NCI-H1092 (cell line): ENCODE measurements at places on chromosomes 4 and X.

- DNase-seq = no peak
Observed at GRCh38 chr4:105192474-105192873, 45.8 kb downstream of the TET2 start.

DNA sequence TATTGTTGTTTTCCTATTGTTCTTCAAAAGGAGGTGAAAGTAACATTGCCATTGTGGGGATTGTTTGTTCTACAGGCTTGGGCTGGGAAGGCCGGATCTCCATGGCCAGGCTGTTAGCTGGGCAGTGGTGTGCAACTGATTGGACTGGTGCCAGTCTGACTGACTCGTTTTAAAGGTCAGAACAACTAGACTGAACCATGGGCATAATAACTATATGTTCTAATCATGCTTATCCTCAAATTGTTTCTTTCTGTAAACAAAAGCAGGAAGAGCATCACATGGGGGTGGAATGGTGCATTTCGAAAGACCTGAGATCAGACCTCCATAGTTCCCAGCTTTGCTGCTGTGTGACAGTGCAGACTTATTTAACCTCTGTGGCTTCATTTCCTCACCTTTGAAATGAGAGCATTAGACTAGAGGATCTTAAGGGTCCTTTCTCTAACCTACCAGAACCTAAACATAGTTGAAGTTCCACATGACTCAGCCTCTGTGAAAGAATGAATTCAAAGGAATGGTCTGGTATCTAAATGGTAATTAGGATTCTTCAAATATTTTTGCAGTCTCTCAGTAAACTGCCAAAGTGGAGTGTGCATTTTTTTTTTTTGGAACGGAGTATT lies 66.7 kb upstream of the PGRMC2 start:
- no peak for DNase-seq

DNA sequence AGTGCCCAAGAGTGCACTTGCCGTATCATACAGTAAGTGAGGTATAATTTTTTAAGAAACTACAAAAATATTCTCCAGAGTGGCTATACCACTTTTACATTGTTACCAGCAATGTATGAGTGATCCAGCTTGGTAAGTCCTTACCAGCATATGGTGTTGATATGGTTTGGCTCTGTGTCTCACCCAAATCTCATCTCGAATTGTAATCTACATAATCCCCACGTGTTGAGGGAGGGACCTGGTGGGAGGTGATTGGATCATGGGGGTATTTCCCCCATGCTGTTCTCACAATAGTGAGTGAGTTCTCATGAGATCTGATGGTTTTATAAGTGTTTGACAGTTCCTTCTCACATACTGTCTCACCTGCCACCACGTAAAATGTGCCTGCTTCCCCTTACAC lies 44.8 kb downstream of the RBMX start:
- no peak for DNase-seq

- DNase-seq = no peak
Observed at GRCh38 chr4:20393486-20394100, 141.9 kb downstream of the SLIT2 start.

DNA sequence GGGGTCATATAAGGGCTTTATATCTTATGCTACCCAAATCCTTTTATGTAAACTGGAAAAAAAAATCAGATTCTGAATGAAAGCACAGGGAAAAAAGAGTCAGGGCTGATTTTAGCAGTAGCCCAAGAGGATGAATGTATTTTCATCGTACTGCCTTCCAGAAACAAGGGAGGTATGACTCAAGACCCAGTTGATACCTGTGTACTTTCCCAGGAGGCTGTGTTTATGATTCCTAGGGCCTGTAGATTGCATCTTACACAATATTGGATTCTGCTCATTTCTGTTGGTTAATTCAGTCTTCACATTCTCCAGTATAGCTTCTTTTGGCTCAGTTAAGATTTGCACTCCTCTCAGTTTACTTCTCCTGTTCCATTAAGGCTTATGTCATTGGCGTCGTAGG lies 127.9 kb upstream of the LIMCH1 start:
- DNase-seq = no peak

- DNase-seq = no peak
Observed at GRCh38 chr4:1862055-1862911, 6.3 kb upstream of the LETM1 start.

GRCh38 chrX:109632906-109633504 lies 8.0 kb upstream of the KCNE5 start:
- DNase-seq = no peak

DNA sequence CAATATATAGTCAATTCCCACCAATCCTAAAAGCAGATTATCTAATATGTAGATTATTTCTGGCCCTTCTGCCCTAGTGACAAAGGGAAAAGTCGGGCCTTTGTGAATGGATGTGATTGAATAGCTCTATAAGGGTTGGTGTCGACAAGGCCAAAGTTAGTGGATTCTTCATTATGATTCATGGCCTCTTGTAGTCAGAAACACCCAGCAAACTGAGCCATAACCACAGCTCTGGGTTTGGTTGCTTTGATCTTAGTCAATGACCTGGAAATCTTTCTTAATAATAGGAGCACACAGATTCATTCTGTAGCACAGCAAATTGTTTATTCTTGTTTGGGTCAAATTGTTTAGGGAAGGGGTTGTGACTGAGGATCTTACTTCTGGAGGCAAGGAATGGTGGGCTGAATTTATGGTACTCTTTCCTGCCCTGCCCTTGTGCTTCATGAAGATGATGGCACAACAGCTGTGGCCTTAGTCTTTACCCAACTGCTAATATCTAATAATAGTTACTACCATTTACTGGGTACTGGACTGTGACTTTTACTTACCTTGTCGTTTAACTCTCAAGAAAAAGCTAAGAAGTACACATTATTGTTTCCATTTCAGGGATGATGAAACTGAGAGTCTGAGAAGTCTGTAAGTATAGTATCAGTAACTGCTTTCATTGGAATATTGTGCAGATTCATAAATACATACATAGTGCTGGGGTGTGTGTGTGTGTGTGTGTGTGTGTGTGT lies 74.0 kb downstream of the AFF2 start:
- DNase-seq = no peak
